Stimulated activated naive CD4-positive, alpha-beta T cell treated with Interleukin-2 at 50 U/mL for 16 hours (primary cell): ENCODE measurements at places on chromosomes 2 and 18.

- DNase-seq, result no peak
Measured at GRCh38 chr2:187505065-187505672, 49.1 kb downstream of the TFPI start.

DNA sequence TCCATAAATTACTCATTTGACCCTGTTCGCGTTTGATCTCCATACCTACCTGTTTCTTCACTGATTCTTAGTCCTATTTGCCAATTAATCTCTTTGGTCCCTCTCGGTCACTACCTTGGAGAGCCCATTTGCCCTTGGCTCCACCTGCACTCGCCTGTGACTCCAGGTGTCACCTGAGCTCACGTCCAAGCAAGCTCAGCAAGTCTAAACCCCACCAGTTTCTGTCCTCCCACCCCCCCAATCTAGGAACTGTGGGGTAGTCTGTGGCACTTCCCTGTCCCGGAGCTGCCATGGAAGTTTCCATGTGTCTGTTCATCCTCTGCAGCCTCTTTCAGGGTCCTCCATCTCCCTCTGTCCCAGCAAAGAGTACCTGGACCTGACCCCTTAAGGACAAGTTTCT, 68.1 kb upstream of the BCL2L11 start:
- no peak for DNase-seq

DNA sequence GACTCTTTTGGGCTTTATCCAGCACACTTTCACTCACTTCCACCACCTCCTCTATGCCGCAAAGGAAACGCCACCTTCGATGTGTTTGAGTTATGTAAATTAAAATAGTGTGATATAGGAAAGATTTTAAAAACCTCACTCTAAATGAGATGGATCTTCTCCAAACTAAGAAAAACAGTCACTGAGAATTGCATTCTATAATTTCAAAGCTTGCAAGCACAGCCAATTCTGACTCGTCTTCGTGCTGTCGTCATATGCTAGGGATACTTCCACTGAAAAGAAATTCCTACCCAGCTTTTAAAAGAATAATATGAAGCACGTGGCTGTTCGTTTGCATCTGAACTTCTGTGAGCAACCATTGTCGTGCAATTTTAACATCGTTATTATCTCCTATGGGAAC, 162.5 kb downstream of the SH3BP4 start:
- no peak for DNase-seq

DNA sequence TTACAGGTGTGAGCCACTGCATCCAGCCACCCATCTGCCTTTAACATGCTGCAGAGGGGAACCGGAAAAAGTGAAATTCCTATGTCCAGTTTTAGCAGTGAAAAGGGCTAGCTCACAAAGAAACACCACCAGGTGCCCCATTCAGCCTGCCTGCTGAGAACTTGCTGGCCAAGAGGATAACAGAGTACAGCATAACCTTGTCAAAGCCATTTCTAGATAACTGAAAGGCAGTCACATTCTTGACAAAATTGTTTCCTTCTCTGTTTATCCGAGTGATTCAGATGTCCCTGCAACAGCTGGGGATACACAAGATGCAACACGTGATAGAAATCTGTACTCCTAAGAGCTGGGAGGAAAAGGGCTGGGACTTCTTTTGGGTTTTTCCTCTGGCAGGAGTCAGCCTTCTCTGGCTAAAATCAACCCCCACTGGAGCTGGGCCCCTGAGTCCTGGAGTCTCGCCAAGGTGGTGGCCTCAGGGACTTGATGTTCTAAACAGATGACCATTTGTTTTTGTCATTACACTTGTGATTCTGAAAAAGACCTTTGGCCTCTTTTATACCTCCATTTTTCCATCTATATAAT, 505.4 kb downstream of the BCL11A start:
- no peak for DNase-seq

- no peak for DNase-seq
Measured at GRCh38 chr2:173983391-173983871, 18.3 kb upstream of the SP3 start.

DNA sequence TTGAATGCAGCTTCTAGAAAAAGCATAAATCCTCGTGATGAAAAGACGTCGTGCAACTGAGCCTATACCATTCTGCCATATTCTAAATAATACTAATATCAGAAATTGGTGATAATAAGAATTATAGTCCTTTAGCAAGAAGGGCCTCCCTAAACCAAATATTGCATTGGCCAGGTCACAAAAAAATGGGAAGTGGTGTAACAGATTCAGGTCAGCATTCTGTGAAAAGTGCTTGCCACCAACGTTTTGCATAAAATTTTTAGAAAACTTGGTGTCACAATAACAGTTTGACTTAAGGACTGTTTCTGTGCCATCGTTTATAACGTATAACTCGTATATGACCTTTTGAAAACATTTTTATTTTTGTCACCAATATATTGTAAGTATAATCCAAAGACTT, 603.6 kb downstream of the CPS1 start:
- DNase-seq, result no peak

DNA sequence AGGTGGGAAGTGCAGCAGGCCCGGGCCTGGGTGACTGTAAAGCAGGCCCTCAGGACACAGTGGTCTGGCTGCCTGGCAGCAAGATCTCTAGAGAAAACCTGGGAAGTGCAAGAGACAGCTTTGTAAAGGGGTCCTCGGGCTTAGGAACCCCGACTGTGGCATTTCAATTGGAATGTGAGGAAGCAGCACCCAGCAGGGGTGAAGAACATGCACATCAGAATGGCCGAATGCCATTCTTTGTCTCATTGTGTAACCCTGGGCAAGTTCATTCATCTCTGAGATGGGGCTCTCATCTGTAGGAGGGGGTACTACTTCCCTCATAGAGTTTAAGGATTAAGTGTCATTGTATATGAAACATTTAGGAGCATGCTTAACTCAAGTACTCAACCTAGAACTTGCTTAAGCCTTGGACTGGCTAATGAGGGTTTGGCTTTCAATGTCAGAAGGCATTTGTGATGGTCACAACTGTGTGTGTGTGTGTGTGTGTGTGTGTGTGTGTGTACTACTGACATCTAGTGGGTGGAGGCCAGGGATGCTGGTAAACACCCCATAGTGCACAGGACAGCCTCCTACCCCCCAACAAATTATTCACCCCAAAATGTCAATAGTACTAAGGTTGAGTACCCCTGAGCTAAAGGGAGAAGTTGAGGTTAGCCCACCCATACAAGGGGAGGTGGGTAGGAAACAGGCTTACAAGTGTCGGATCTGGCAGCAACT, 29.3 kb downstream of the MEX3C start:
- DNase-seq, result no peak

DNA sequence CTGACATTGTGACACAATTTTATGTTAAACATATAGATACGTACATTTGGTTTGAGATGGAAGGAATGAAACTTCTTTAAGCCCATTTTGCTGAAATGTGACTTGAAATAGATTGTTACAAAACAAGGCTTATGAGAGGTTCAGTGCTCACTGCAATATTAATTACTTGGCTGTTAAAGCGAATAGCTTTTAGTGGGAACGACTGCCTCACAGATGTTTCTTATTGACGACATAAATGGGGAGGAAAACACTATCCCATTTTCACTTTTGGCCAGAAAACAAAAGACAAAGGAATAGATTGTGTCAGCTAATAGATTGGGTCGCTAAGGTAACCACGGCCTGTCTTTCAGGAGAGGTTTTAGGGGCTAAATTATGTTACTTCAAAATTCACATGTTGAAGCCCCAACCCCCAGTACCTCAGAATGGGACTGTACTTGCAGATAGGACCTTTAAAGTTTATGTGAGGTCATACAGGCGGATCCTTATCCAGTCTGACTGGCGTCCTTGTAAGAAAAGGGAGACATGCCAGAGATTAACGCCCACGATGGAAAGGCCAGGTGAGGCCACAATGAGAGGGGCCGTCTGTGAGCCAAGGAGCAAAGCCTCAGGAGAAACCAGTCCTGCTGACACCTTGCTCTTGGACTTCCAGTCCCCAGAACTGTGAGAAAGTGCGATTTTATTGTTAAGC, 10.8 kb downstream of the INPP1 start:
- no peak for DNase-seq

GRCh38 chr2:24824071-24824588, 30.9 kb downstream of the CENPO start:
- no peak for DNase-seq

GRCh38 chr18:35376393-35376741, 770 bp downstream of the ZNF396 start:
- DNase-seq, result peak; percentile 1

DNA sequence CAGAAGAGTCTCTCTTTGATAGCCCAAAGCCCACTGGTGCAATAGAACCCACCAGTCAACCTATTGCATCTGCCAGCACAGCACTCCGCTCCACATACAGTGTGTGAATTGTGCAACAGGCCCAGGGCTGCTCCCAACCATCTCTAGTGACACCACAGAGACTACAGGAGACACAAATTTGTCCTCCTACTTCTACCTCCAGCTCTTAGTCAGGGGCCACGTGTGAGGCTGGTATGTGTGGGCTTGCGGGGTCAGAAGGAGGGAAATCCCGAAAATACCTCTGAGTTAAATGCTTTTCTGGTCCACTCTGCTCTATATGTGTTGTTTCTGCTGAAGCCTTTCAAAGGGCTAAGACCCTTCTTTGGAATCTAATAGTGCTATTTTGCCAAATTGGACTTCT, 18.0 kb downstream of the DGUOK start:
- peak; percentile 16 for DNase-seq

DNA sequence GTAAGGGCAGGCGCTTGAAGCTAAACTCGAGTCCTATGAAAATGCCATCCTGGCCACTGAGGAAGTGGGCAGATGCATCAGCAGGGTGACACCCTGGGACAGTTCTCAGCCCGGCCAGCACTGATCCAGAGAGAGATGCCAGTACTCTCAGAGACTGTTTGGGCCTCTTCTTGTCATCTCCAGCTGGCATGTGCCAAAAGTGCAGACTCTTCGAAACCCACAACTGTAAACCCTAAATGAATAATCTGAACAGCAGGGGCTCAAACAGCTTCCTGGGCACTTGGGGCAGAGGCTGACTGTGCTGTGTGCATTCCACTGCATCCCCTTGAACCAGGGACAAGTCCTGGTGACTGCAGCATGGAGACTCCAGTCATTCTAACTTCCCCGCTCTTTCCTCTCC, 204.2 kb upstream of the SMAD2 start:
- no peak for DNase-seq

- DNase-seq, result no peak
Measured at GRCh38 chr2:175621821-175622220, 380.2 kb downstream of the LNPK start.

DNA sequence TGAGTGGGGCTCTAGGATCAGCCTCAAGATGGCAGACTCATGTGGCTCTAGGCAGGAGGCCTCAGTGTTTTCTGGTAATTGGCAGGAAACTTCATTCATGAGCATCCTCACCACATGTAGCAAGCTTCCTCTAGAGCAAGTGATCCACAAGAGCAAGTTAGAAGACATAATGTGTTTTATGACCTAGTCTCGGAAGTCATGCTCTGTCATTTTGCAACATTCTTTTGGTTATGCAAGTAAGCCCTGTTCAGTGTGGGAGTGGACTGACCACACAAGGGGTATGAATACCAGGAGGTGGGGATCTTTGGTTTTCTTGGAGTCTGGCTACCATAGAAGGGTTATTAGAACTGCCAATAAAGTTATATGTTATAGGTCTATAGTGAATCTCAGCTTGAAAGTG, 66.8 kb upstream of the STK39 start:
- no peak for DNase-seq

- DNase-seq, result no peak
Measured at GRCh38 chr18:33076601-33077000, 303.8 kb upstream of the KLHL14 start.

DNA sequence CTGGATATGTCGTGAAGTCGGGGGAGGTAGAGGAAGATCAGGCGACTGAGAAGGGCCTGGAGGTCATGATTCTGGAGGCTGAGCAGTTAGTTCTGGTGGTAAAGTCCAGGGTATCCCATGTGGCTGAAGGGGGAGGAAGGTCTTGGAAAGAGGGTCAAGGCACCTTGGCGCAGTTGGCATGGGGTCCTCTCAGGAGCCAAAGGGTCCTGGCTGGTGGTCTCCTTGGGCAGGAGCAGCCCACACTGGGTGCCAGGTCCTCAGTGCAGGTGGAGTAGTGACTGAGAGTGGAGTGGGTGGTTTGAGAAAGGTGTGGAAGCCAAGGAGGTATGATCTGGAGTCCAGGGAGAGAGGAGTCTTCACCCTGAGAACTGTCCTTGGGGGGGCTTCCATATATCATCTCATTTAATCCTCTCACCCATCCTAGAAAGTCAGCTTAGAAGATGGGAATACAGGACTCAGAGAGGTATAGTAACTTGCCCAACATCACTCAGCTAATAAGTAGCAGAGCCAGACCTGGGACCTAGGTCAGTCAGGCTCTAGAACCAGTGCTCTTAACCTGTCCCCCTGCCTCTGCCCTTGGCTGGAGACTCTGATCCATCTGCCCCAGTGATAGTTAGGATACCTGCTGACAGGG, 24.5 kb downstream of the FBXO41 start:
- no peak for DNase-seq

- no peak for DNase-seq
Measured at GRCh38 chr2:47631792-47632398, 151.1 kb upstream of the MSH6 start.

GRCh38 chr2:237574894-237575868, 8.8 kb downstream of the PRLH start:
- DNase-seq, result no peak

- DNase-seq, result no peak
Measured at GRCh38 chr18:46433121-46433826, 223.7 kb downstream of the LOXHD1 start.

DNA sequence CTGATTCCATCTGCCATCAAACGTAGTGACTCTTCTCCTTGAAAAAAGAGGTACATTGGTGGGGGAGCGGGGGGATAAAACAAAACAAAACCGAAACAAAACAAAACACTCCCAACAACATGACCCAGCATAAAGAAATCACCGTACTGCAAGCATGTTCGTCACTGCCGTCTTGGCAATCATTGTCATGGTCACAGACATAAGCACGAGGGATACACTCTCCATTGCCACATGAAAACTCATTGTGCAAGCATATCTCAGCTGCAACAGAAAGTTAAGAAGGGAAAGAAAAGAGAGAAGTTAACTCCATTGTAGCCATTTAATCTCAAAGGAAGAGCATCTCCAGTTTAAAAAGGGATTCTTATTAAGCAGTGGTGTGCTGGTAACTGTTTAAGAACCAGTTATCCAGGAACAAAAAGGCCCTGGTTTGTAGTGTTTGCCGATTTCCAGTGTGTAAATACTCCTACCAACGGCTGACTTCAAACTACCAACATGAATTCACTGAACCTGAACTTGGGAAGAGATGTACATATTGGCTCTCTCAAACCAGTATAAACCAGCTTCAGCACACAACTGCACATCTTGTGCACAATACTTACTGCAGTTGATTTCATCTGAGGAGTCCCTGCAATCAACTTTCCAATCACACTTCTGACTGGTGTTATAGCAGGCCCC, 68.2 kb downstream of the LRP2 start:
- DNase-seq, result no peak

GRCh38 chr18:24987303-24988252, 364.4 kb downstream of the ZNF521 start:
- DNase-seq, result no peak

GRCh38 chr18:77948567-77948966, 698.9 kb downstream of the GALR1 start:
- no peak for DNase-seq
